ENCODE measurements at places on chromosomes 1 and 21.

- no peak for DNase-seq
Measured at GRCh38 chr1:43285269-43285990, at the start of gene C1orf210. TSS of gene C1orf210 (minus strand) at chr1:43285581. CDS start at chr1:43283270, 2,311 bp downstream.

GRCh38 chr1:192573499-192573898, 2.1 kb upstream of the RGS1 start:
- peak; percentile 60 for DNase-seq

- DNase-seq = peak; percentile 79
Measured at GRCh38 chr1:150567341-150567716, 12.1 kb downstream of the MCL1 start.

GRCh38 chr1:2455757-2456156, 20.3 kb upstream of the PLCH2 start:
- no peak for DNase-seq
